ENCODE measurements at places on chromosomes 3 and 15.

DNA sequence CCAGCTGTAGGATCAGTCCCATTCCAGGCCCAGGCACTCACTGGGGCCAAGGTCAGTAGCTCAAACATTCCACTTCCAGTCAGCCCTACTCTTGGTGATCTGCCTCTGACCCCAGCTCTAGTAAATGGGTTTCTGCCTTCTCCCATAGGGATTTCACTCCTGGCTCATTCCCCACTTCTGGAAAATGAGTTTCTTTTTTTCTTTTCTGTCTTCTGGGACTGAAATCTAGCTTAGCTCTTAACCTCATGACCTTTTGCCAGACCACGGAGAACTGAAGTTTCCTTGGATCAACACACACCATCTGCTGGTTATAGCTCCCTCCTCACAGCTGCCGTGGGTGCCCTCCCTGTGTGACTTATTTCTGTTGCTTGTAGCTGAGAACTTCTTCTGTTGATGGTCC, 21.3 kb downstream of the MME start:
- no peak for DNase-seq

DNA sequence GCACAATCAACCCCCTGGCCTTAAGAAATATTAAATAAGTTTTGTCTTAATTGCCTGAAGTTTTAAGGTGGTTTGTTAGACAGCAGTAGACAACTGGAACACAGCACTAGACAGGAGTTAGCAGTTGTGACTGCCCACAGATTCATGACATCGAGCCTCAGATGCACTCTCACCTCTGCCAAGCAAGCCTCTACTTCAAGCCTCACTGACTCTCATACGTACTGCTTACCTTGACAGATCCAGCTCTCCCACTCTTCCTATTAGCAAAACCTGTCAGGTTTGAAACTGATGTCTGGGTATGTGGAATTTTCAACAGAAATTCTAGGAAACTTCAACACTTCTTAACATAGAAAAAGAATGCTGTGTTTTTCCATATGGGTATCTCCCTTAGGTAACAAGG, 382.9 kb upstream of the DPH6 start:
- no peak for DNase-seq

- DNase-seq: no peak
Measured at GRCh38 chr3:162007722-162008121, 511.1 kb downstream of the OTOL1 start.

DNA sequence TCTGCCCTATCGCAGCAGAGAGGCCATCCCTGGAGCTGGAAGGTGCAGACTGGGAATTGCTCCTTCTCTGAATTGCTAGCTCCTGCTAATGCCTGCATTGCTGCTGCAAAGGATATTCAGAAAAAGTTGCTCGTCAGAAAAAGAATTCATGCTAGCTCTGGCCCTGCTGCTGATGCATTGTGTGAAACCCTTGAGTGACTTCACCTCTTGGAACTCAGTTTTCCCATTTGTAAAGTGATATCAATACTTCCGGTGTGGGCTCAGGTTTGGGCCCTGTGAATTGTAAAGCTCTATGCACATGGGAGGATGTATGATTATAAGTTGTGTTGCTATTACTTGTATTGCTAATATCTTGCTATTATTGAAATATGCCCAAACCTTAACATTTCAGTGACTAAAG, 11.4 kb downstream of the SQOR start:
- no peak for DNase-seq

- peak; percentile 64 for DNase-seq
Measured at GRCh38 chr15:89766357-89767311, 9.5 kb upstream of the MESP2 start.

- DNase-seq: no peak
Measured at GRCh38 chr15:99443768-99444446, 121.9 kb upstream of the MEF2A start.

DNA sequence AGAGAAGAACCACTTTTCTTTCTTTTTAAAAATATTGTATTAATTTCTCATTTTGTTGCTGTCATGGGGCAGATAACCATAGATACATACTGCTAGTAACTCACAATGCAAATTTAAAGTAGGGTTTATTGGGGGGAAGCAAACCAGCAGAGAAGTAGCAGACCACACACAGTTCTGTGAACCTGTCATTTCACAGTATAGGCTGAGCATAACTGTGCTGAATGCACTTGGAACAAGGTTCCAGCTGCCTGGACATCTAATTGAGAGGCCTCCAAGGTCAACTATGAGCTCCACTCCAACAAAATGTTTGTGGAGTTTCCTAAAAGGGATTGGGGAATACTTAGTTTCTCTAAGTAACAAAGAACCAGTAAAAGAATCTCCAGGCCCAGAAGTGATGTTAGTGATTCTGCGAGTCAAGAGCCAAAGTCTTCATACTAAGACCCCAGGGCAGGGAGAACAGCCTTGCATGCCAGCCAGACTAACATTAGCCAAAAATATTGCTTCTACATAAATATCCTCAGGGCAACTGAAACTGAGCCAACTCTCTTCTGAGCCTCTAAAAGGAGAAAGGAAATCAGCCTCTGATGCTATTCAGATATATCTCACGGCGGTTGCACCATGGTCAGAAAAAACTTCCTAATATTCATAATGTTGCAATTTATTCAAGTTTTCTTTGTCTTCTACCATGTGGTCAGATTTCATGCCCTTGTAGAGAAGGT, 856.4 kb upstream of the ALCAM start:
- DNase-seq: no peak

GRCh38 chr15:57335719-57336118, 40.6 kb upstream of the CGNL1 start:
- no peak for DNase-seq

DNA sequence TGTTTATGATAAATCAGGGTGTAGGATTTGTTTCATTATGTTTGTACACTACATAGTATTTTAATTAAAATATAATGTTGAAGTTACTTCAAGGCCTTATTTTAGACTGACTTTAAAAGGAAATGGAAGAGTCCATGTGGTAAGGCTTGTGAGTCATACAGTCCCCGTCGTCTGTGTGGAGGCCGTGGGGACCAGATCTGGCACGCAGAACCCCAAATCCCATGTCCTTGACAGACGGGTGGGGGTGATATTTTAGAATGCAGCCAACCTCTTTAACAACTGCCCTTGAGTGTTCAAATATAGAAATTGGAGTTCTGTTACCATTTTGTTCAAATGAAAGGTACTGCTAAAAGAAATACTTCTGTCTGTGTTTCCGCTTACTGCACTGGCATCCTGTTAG, 35.8 kb downstream of the ABHD17C start:
- no peak for DNase-seq

DNA sequence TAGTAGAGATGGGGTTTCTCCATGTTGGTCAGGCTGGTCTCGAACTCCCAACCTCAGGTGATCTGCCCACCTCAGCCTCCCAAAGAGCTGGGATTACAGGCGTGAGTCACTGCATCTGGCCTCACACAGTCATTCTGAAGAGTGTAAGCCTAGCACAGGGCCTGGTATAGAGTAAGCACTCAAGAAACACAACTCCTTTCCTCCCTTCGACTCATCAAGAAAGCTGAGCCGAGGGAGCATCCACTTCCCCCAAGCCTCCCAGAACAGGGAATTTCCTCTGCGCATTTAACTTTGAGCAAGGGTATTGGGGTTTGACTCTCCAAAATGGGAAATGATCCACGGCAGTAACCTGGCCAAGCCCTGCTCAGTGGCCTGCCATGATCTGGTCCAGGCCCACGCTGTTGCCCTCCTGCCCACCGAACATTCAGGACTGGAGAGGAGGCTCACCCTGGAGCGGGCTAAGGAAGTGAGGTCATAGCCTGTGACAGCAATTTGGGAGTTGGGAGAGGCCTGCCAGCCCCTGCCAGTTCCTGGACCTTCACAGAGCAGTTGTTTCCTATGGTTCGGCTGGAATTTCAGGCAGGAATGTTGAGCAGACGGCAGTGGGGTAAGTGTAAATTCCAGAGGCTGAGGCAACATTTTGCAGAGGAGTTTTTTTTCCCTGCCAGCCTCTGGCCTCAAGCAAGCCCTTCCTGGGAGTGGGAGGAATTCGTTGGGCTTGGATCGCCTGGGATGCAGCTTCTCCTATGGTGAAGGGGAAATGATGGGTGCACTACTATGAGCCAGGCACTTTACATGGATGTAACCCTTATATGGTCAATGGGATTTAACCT, 21.2 kb upstream of the SMAD3 start:
- no peak for DNase-seq

- no peak for DNase-seq
Measured at GRCh38 chr3:189778340-189778950, 147.3 kb downstream of the TP63 start.

DNA sequence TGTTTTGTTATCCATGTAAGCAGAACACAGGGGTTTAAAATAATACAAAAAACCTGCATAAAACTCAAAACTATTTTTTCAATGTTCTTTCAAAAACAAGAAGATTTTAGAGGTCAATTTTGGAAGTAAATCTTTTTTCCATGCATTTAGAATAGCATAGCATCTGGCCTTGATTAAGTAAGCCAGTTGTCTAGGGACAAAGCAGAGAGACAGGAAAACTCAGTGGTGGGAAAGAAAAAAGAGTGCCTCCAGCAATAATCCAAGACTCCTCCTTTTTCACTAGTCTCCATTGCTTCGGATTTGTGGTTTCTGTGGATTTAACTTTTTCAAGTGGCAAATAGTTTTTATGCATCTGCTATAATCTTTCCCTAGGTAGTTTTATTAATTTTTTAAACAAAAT, 88.9 kb downstream of the SUCNR1 start:
- no peak for DNase-seq

DNA sequence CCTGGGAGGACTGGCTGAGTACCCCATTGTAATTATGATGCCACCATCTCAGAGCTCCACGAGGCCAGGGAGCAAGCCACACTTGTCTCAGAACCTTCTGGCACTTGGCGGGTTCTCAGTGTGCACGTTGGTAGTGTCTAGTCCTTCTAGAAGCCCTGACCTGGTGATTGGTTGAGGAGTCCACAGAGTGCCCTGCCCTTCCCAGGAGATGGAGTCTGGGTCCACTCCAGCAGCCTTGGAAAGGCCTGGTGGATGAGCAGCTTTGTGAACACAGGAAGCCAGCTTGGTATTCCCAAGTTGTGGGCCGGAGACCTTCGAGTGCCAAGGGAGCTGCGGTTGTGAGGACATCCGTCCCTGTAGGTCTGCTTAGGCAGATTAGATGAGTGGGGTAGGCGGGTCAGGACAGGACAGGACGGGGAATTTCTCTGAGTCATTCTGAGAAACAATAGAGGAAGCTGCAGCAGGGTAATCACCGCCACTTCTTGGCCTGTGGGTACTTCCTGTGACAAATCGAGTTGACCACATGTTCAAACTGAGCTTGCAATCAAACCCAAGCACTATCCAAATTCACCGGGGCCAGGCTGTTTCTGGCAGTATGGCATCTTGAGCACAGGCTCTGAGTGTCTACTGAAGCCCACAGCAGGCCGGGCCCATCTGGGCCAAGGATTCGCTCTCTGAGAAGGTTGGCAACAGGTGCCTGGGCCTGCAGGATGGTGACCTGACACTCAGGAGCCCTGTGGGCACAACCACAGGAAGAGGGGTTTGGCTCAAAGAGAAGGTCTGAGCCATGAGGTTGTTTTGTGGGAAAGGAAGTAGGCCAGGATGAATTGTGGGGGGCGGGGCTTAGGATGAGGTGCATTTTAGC, 71.5 kb upstream of the PLXNA1 start:
- no peak for DNase-seq

DNA sequence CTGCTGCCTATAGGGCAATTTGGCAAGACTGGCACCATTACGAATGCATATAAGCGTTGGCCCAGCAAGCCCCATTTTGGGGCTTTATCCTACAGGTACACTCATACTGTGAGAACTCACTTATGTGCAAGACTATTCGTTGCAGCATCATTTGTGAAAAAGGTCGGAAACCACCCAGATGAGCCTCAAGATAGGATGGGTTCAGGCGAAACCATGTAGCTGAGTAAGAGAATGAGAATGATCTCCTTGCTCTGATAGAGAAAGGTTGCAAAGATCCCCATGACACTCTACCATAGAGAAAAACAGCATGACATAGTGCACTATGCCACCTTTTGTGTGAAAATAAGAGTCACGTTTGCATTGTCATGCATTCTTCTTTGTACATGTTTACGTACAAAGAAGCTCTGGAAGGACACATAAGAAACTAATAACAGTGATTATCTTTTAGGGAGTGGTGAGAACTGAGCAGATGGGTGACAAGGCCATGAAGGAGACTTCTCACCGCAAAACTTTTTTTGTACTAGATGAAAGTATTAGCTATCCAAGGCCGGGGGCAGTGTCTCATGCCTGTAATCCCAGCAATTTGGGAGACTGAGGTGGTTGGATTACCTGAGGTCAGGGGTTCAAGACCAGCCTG, 50.0 kb downstream of the RHCG start:
- DNase-seq: no peak

DNA sequence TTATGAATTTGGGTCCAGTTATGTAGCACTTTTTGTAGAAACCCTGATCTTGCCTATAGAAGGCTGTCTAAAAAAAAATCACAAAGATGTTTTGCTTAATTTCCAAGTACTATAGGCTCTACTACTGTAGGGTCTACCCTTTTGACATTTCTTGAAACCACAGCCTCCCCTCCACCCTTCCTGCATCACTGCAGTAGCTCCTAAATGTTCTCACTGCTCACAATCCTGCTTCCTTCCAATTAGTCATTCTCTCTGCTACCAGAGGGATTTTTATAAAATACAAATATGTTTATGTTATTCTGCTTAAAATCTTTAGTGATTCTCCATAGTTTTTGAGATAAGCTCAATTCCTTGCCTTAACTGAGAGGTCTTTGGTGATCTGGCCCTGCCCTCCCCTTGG, 114.0 kb downstream of the CYP19A1 start:
- no peak for DNase-seq

GRCh38 chr3:112038863-112039262, 4.3 kb downstream of the TMPRSS7 start:
- DNase-seq: no peak

DNA sequence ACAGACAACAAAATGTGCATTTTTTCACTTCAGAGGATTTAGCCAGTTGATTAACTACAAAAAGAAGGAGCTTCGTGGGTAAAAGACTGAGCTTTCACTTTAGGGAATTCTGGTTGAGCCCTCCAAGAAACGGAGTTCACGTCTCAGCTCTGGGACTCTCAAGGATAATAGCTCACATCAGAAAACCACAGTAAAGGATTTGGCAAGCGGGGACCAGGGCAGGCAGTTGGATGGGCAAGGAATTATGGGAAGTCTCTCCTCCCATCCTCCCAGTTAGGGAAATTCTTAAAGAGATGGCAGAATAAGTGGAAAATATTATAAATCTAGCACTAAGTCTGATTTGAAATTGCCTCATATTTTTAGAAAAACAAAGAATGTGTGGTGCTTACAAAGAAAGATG, 188.3 kb upstream of the EOMES start:
- DNase-seq: no peak

GRCh38 chr15:70479056-70479455, 284.3 kb downstream of the UACA start:
- no peak for DNase-seq

DNA sequence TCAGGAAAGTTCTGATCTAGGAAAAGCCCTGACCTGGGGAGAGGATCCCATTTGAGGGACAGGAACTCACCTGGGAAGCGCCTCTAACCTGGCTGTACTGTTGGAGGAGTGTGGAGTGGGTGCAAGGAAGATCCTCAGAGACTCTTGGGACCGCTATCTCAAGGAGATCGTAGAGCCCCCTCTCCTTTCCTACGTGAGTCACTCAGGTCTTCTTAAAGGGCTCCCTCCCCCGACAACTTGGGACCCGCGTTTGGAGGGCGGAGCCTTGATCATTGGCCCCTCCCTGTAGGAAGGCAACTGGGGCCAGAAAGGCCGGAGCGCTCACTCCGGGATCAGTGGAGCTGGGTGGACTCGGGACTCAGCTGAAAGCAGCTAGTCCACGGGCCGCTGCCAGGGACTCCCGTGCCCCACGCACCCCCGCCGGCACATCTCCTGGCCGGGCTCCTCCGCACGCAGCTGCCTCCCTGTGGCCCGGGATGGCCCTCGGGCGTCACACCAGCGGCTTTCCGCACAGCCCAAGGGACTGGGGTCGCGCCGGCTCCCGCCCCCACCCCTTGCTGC, 520 bp downstream of the SLC26A6 start:
- peak; percentile 61 for DNase-seq
